Ovary (tissue), 10 donors: ENCODE measurements at places on chromosomes 4 and X. TPM values are rescaled to one million over a fixed set of nuclear protein-coding genes. Genes with fewer than 3 reads are reported as not detected.

NPNT gene
- polyA plus RNA-seq: 49.9 TPM

CENPVL2 gene
- polyA plus RNA-seq: not detected

TLR10 gene
- 0.35 TPM for polyA plus RNA-seq

CRMP1 gene
- polyA plus RNA-seq: 4.9 TPM

TRIM60 gene
- polyA plus RNA-seq: not detected

FMR1NB gene
- polyA plus RNA-seq: not detected

ZNF827 gene
- 12.7 TPM for polyA plus RNA-seq

ASB9 gene
- polyA plus RNA-seq: 2.1 TPM

DNA sequence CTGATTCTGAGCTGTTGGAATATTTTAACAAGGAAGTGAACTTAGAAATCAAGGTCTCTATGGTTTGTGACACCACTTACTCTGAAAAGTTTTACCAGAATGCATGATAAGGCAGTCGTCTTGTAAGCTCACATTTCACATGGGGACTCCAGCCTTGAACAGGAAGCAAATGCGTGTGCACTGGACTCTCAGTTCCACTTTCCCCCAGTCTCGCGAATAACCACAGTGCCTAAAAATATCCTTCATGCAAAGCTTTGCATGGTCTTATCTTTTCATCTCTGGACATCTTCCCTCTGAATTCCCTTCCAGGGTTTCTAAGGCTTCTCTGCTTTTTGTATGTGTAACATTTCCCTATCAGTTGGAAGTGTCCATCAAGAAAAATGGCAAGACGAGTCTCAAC, 581.8 kb downstream of the NLGN4X start:
- H3K27ac ChIP-seq: no peak overlapping the region
- no peak overlapping the region for H3K4me3 ChIP-seq
- H3K36me3 ChIP-seq: no peaks in the 10 kb centered on the region
- no peak for DNase-seq
- no peaks in the 10 kb centered on the region for H3K27me3 ChIP-seq

GRCh38 chrX:22025751-22026150, 6.4 kb upstream of the PHEX start:
- no peak overlapping the region for H3K4me3 ChIP-seq
- no peak overlapping the region for H3K27ac ChIP-seq

DNA sequence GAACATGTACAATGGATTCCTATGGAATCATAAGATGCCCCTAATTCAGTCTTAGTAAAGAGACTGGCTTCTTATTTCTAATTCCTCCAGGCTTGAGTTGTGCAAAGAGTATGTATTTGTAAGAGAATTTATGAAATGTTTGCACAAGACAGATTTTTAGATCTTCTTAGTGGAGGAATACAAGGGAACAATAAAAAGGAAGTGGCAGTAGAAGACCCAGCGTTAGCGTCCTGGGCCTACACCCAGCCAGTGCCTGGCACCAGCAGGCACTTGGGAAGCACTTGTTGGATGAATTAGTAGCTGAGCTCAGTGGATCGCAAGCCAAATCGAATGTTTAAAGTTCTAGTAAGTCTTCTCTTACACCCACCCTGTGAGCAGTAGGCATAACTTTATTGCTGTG, 157.4 kb downstream of the PTTG2 start:
- no peak overlapping the region for H3K4me3 ChIP-seq
- no peak for DNase-seq
- peaks cover 13% of the 10 kb centered on the region for H3K4me1 ChIP-seq
- no peak overlapping the region for H3K27ac ChIP-seq

- DNase-seq: no peak
- no peaks in the 10 kb centered on the region for H3K36me3 ChIP-seq
- no peak overlapping the region for H3K4me3 ChIP-seq
- H3K27ac ChIP-seq: no peak overlapping the region
- no peaks in the 10 kb centered on the region for H3K27me3 ChIP-seq
- no peaks in the 10 kb centered on the region for H3K4me1 ChIP-seq
Observed at GRCh38 chr4:5770051-5770450, 59.0 kb downstream of the EVC start.

DNA sequence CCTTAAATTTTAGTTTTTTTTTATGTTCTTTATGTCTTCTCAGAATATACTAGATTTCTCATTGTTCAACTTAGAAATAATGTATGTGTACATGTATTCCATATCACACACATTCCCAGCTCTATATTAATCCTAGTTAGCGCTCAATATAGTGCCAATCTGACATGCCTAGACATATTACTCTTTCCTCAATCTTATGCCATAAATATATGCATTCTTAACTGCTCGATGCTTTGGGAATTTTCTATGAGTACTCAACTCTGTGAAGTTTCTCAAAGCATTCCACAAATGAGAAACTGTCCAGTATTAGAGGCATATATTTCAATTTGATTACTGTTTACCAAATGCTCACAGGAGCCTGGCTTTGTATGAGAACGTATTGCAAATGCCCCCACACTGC, 231.2 kb upstream of the VEGFC start:
- H3K36me3 ChIP-seq: no peaks in the 10 kb centered on the region
- DNase-seq: no peak
- H3K27me3 ChIP-seq: no peaks in the 10 kb centered on the region
- H3K27ac ChIP-seq: no peak overlapping the region
- H3K4me1 ChIP-seq: no peaks in the 10 kb centered on the region
- no peak overlapping the region for H3K4me3 ChIP-seq

- no peaks in the 10 kb centered on the region for H3K36me3 ChIP-seq
- H3K4me3 ChIP-seq: no peak overlapping the region
- H3K27me3 ChIP-seq: no peaks in the 10 kb centered on the region
- no peak for DNase-seq
- no peaks in the 10 kb centered on the region for H3K4me1 ChIP-seq
Observed at GRCh38 chrX:30253257-30253656, 6.3 kb downstream of the MAGEB1 start.

- no peak for DNase-seq
- no peak overlapping the region for H3K27ac ChIP-seq
- no peaks in the 10 kb centered on the region for H3K4me1 ChIP-seq
- H3K4me3 ChIP-seq: no peak overlapping the region
- H3K27me3 ChIP-seq: no peaks in the 10 kb centered on the region
Observed at GRCh38 chr4:169615467-169616106, 3.2 kb upstream of the NEK1 start.

DNA sequence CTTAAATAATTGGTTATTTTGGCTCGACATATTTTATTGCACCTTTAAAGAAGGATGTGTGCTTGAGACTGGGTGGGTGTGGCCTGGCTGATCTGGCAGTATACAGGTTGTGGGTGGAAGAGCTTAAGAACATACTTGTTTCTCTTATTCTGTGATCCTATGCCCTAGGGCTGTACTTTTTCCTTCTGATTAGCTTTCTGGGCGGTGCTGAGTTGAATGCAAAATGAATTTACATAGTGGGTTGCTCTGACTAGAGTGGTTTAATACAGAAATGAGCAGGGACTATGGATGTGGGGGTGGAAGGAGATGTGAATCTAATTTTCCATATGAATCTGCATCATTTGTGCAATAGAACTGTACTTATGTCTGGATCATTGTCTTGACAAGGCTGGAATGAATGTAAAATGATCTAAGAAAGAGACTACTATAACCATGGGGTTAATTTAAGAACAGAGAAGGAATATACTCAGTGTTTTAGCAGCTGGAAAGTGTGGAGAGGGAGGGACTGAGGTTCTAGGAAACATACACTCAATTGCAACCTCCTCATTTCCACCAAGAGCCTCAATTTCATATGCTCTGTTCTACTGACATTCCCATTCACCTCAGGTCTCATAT, 73.7 kb downstream of the RLIM start:
- no peaks in the 10 kb centered on the region for H3K27me3 ChIP-seq
- no peaks in the 10 kb centered on the region for H3K36me3 ChIP-seq
- no peak overlapping the region for H3K27ac ChIP-seq
- no peak overlapping the region for H3K4me3 ChIP-seq
- H3K4me1 ChIP-seq: no peaks in the 10 kb centered on the region

- no peaks in the 10 kb centered on the region for H3K27me3 ChIP-seq
- H3K27ac ChIP-seq: no peak overlapping the region
- no peak overlapping the region for H3K4me3 ChIP-seq
- no peaks in the 10 kb centered on the region for H3K36me3 ChIP-seq
Observed at GRCh38 chr4:20109391-20109790, 142.3 kb upstream of the SLIT2 start.

DNA sequence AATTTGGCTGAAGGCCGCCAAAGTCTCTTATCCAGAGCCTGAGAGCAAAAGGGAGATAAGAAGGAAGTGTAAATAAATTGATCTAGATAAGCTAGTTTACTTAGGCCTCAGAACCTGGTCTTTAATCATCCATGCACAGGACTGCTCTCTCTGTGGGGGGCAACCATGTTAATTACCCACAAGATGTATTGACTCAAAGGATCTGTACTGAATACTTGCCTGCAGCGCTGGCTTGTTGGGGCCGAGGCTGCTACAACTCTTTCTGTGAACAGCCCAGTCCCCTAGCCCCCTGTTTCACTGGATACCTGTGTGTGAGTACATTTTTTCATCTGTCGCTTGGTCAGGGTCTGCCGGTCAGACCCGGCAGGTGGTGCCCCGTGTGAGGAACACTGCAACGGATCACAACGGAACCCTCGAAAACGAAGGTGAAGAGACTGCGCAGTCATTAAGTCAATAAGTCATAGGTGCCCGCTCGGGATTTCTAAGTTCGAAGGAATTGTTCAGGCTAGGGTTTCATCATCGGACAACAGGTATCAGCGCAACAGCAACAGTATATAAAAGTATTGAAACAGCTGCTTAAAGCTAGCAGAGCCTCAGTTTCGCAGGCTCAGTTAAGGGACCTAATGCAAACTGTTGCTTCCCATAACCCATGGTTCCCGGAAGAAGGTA, 8.3 kb downstream of the MAGEA11 start:
- no peak for DNase-seq
- H3K4me3 ChIP-seq: no peak overlapping the region
- H3K36me3 ChIP-seq: no peaks in the 10 kb centered on the region

DNA sequence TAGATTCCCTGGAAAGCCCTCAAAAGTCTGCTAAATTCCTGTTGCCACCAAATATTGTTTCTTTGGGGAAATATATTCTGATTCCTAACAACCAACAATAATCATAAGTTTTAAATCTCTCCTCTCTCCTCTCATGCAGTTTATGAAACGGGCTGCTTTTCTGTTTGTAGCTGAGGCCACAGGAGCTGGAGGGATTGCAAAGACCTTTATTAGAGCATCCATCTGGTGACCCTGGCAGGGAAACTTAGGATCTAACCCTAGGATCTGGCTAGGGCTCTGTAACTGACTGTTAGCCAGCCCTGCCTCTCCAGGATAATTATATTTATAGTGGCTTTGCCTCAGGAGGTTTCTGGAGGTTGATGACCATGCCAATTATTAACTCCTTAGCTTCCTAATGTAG, 56.9 kb downstream of the SMAD1 start:
- H3K4me1 ChIP-seq: no peaks in the 10 kb centered on the region
- no peak overlapping the region for H3K4me3 ChIP-seq
- no peak overlapping the region for H3K27ac ChIP-seq
- no peak for DNase-seq

GRCh38 chr4:162506253-162506652, 342.5 kb upstream of the FSTL5 start:
- no peak overlapping the region for H3K27ac ChIP-seq
- H3K4me3 ChIP-seq: no peak overlapping the region
- no peaks in the 10 kb centered on the region for H3K27me3 ChIP-seq
- H3K36me3 ChIP-seq: no peaks in the 10 kb centered on the region
- DNase-seq: no peak
- no peaks in the 10 kb centered on the region for H3K4me1 ChIP-seq

DNA sequence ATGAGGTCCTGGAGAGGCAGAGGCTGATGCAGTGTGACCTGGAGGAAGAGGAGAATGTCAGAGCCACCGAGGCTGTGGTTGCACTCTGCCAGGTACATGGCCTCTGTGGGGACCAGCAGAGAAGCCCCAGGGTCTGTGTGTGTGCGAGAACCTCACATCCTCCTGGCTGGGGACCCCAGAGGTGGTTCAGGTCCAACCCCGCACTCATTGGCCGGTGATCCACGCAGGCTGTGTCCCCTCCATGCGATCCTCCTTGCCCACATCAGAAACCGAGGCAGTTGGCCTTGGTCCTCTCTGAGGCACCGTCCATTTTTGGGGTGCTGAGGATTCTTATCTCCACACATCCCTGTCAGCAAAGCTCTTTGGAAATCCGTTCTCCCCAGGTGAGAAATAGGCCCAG, 45.3 kb downstream of the EVC start:
- H3K4me1 ChIP-seq: no peaks in the 10 kb centered on the region
- DNase-seq: no peak
- H3K27me3 ChIP-seq: no peaks in the 10 kb centered on the region
- peaks cover 5% of the 10 kb centered on the region for H3K36me3 ChIP-seq
- no peak overlapping the region for H3K4me3 ChIP-seq
- no peak overlapping the region for H3K27ac ChIP-seq

DNA sequence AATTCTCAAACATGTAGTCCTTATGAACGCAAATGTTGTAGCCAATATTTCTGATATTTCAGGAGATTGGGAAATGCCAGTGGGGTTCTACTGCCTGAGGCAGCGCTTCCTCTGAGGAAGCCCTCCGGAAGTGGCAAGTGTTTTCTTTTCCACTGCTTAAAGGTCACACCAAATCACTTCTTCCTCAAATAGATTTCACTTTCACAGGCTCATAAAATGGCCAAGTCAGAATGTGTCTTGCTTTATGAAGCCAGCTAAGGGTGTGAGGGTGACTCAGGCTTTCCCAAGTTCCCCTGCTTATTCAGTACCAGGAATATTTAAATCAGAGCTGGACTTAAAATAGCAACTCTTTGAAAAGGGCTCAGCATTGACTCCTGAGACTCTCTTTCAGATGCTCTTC, 514.2 kb upstream of the DIPK2B start:
- H3K4me3 ChIP-seq: no peak overlapping the region
- no peaks in the 10 kb centered on the region for H3K36me3 ChIP-seq
- no peaks in the 10 kb centered on the region for H3K4me1 ChIP-seq
- no peak overlapping the region for H3K27ac ChIP-seq
- DNase-seq: no peak

DNA sequence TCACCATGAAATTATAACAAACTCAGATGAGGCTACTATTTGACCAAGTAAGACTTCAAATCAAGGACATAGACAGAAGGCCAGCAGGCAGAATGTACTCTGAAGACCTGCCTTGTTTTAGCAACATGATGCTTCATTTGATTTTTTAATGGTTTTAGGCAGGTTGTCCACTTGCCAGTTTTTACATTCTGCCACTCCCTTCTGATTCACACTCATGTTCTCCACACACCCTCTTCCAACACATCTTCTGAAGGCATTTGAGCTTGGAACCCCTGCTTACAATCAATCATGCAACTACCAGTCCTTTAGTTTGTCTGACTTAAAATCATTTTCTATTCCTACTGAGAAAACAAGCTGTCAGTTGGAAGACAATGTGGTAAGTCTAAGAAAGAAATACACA, 114.9 kb upstream of the SMIM31 start:
- no peaks in the 10 kb centered on the region for H3K27me3 ChIP-seq
- no peaks in the 10 kb centered on the region for H3K4me1 ChIP-seq
- H3K27ac ChIP-seq: no peak overlapping the region
- H3K4me3 ChIP-seq: no peak overlapping the region
- no peaks in the 10 kb centered on the region for H3K36me3 ChIP-seq
- no peak for DNase-seq

DNA sequence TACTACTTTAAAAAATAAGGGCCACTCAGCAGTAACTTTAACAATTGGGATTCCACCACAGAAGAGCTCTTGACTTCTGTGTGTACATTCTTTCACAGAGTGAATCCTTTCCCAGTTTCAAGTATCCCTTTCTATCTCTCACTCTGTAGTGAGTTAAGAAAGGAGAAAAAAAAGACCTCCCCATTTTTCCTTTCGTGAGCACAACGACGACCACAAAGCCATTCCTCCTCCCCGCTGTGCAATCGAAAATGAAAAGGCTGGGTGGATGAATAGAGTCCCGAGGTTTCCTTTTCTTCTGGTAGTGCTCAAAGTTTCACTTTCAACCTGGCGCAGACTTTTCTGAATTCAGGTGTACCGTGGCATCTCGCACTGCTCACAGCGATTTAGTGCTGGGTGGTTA, 58.0 kb downstream of the TAB3 start:
- H3K4me3 ChIP-seq: no peak overlapping the region
- no peaks in the 10 kb centered on the region for H3K4me1 ChIP-seq
- H3K27ac ChIP-seq: no peak overlapping the region
- no peak for DNase-seq
